ENCODE measurements at places on chromosomes 2 and 18. TPM values are rescaled to one million over a fixed set of nuclear protein-coding genes. Genes with fewer than 3 reads are reported as not detected.

UGT1A6 gene
- not detected for total RNA-seq

ATRAID gene
- 227 TPM for total RNA-seq

SIGLEC15 gene
- 0.67 TPM for total RNA-seq

PCARE gene
- total RNA-seq: not detected

SLC14A1 gene
- 4.5 TPM for total RNA-seq

BBS5 gene
- total RNA-seq: 4.6 TPM

ANKMY1 gene
- total RNA-seq: 4.3 TPM

KIF1A gene
- not detected for total RNA-seq

TMEM17 gene
- total RNA-seq: 1.5 TPM

DPYSL5 gene
- not detected for total RNA-seq

HNMT gene
- 26.5 TPM for total RNA-seq

SMAD4 gene
- 64.9 TPM for total RNA-seq

ADD2 gene
- under 0.01 TPM for total RNA-seq

PLCD4 gene
- 0.67 TPM for total RNA-seq

CLASP1 gene
- 33.8 TPM for total RNA-seq

RETSAT gene
- 33.5 TPM for total RNA-seq

EFEMP1 gene
- total RNA-seq: 229 TPM

MC2R gene
- not detected for total RNA-seq

TBR1 gene
- total RNA-seq: not detected

L3MBTL4 gene
- under 0.01 TPM for total RNA-seq

ALK gene
- total RNA-seq: not detected

LYPD1 gene
- 0.34 TPM for total RNA-seq

TGOLN2 gene
- total RNA-seq: 50.2 TPM

SERPINB3 gene
- not detected for total RNA-seq

PTH2R gene
- total RNA-seq: under 0.01 TPM

SLC11A1 gene
- total RNA-seq: under 0.01 TPM

OST4 gene
- total RNA-seq: 475 TPM
